ENCODE measurements at places on chromosomes 13 and 19.

GRCh38 chr13:27403727-27404385, 20.6 kb upstream of the GTF3A start:
- DNase-seq, result no peak

GRCh38 chr13:21925720-21926119, 254.8 kb downstream of the FGF9 start:
- no peak for DNase-seq

- no peak for DNase-seq
These were observed 418.1 kb downstream of the TSHZ3 start for GRCh38 chr19:30930941-30931706.

DNA sequence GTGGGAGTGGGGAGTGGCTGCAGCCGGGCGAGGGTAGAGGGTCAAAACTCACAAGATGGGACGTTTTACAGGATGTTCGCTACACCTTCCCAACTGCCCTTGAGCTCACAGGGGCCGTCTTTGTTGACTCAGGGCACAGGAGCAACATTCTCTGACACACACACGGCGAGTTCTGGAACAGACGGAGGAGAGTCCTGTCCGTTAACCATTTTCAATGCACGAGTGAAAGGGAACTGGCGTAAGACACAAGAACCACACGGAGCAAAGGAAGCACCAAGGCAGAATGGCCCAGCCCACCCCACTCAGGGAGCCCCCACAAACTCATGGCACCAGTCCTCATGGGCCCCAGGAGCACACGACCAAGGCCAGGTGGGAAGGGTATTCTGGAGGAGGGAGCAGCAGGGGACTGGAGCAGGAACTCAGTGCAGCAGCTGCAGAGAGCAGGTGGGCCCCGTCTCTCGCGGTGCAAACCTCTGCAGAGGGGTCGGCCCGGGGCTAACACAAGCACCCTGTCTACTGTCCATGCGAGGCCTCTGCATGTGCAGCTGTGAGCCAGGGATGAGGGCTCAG, 37.9 kb upstream of the ISYNA1 start:
- no peak for DNase-seq

DNA sequence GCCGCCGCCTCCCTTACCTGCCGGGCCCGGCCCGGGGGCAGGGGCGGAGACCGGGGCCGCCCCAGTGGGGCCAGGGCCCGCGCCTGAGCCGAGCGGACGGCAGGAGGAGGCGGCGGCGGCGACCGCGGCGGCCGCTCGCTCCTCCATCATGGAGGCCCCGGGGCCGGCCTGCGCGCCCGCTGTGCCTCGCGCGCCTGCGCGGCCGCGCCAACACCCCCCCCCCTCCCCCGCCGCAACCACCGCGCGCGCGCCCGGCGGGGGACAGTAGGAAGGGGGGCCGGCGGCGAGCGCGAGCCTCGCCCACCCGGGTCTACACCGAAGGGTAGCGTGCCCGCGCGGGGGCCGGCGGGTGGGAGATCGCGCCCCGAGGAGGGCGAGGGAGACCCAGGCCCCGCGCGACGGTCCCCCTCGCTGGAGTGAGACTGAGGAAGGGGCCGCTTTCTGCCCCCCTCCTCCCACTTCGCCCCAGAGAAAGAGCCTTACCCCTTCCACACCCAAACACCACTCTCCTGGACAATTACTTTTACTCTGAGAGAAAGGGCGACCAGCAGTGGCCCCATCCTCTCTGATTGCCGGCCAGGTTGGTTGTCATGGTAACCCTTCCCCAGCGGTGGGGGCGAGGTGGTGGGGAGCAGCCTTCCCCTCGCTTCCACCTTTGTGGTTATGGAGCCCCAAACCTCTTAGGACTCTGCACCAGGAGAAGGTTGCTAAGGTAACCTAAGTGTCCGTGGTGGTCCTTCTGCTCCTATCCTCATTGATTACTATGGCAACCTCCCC, at the start of gene STRN4:
Gene STRN4 (minus strand): TSS at position 170 of the 777 bp plus-strand sequence. CDS start 20 bp downstream, at position 150.
- DNase-seq, result peak; percentile 39

- no peak for DNase-seq
These were observed 93.2 kb upstream of the SERP2 start for GRCh38 chr13:44280456-44280855.

DNA sequence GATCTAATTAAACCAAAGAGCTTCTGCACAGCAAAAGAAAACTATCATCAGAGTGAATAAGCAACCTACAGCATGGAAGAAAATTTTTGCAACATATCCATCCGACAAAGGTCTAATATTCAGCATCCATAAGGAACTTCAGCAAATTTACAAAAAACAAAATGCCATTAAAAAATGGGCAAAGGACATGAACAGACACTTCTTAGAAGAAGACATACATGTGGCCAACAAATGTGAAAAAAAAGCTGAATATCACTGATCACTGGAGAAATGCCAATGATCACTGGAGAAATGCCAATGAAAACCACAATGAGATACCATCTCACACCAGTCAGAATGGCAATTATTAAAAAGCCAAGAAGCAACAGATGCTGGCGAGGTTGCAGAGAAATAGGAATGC, 32.5 kb downstream of the ZNF582 start:
- DNase-seq, result no peak

DNA sequence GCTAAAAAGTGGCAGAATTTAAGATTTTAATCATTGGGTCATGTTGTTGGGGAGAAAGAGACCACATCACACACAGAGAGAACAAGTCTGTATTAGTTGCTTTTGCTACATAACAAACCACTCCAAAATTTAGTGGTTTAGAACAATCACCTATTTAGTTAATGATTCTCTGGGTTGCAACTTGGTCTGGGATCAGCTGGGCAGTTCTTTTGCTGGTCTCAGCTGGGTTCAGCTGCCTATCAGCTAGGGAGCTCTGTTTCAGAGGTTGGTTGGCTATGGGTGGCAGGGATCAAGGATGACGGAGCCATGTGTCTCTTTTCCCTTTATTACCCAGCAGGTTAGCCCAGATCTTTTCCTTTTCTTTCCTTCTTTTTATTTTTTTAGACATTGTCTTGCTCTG, 8.9 kb downstream of the PINLYP start:
- DNase-seq, result no peak

- DNase-seq, result no peak
These were observed 691.6 kb downstream of the DIAPH3 start for GRCh38 chr13:59472134-59472533.

- DNase-seq, result no peak
These were observed 13.7 kb downstream of the PPFIA3 start for GRCh38 chr19:49132974-49133609.

DNA sequence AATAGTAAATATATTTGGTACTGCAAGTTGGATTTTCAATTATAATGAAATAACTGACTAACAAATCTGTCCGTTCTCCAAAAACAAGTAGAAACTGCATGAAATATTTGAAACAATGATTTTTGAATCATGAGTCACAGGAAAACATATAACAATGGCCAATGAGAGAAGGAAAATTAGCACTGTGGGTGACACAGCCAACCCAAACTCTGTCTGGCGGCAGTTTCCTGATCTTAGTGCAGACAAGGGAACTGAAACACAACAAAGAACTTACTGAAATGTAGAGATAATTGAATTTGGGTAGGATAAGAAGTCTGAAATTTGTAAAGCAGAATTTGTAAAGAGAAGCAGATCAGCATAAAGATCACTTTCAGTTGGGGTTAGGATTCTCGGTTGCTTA, 2743.3 kb upstream of the PCDH20 start:
- no peak for DNase-seq

DNA sequence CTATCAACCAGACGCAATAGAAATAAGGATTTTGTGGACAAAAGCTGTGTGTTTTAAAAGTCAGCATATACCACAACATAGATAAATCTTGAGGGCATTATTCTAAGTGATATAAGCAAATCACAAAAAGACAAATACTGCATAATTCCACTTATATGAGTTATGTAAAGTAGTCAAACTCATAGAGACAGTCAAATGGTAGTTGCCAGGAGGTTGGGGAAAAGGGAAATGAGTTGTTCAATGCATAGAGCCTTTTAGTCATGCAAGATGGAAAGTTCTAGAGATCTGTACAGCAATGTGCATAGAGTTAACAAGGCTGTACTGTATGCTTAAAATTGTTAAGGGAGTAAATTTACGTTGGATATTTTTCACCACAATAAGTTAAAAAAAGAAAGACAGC, 244.7 kb downstream of the DCT start:
- DNase-seq, result no peak

- no peak for DNase-seq
These were observed 190.1 kb downstream of the FOXO1 start for GRCh38 chr13:40476175-40476958.

DNA sequence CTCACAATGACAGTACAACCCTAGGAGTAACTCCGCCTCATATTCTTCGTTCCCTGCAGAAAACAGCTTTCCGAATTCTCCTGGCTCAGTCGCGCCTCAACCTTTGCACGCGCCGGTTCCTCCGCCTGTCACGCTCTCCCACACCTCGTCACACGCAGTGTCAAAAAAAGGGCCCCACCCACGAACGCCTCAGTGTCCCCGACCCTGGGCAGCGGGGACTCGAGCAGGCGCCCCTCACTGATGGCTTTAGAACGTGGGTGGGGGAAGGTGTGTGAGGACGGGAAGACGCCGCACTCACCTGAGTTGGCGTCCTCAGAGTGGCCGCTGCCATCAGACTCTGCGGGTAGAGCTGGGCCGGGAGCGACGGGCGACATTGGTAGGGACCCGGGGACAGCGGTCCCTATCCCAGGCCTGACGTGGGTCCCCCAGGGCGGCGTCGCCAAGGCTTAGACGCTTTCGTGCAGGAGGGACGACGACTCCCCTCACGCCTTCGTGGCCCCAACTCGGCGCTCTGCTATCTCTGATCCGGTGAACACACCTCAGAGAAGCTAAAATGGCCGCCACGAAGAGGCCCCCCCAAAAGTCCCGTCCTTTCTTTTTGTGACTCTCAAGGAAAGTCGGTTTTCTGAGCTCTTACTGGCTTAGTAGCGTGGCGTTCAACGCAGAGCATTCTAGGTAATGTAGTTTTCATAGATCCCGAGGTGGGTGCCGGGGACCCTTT, at the start of gene ZNF154:
Gene ZNF154 (minus strand): TSS at position 564 of the 721 bp plus-strand sequence. CDS start 233 bp downstream, at position 331.
- no peak for DNase-seq

DNA sequence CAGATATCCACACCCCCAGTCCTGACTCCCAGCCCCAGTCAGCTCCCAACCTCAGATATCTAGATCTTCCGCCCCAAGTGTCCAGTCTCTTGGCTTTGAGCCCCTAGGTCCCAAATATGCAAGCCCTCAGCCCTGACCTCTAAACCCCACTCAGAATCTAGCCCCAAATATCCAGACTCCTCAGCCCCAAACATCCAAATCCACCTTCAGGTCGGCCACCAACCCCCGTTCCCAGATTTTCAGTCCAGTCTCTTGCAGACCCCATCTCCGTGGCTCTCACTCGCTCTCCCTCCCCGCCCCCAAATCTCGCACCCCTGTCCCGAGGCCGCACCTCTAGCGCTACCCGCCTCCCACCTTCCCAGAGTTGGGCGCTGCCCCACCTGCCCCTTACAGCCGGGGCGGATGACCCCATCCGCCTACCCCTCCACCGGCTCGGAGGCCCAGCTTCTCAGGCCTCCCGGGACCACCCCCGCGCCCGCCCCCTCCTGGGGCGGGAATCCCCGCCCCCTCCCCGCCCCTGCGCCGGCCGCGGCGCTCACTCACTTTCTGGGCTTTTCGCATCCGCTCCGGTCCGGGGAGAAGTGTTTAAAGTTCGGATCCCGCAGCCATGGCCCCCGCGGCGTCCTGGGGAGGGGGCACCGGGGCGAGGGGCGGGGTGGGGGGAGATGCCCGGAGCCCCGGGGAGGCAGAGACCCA, 604 bp downstream of the ERFL start:
- DNase-seq, result no peak

- no peak for DNase-seq
These were observed 757.1 kb downstream of the LIG4 start for GRCh38 chr13:107458269-107458668.

DNA sequence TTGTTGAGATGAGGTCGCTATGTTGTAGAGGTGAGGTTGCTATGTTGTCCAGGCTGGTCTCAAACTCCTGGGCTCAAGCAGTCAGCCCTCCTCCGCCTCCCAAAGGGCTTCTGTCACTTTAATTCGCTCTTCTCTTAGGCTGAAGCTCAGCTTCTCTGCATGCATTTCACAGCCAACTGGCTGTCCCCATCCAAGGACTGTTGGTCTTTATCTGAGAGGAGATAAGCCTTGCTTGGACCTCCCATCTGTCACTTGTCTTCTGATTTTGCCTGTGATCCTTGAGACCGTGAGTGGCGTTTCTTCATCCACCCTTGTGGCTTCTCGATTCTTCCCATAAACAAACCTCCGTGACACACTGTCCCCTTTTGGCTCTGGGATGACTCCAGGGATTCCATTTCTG, 24.4 kb downstream of the CERS1 start:
- no peak for DNase-seq

DNA sequence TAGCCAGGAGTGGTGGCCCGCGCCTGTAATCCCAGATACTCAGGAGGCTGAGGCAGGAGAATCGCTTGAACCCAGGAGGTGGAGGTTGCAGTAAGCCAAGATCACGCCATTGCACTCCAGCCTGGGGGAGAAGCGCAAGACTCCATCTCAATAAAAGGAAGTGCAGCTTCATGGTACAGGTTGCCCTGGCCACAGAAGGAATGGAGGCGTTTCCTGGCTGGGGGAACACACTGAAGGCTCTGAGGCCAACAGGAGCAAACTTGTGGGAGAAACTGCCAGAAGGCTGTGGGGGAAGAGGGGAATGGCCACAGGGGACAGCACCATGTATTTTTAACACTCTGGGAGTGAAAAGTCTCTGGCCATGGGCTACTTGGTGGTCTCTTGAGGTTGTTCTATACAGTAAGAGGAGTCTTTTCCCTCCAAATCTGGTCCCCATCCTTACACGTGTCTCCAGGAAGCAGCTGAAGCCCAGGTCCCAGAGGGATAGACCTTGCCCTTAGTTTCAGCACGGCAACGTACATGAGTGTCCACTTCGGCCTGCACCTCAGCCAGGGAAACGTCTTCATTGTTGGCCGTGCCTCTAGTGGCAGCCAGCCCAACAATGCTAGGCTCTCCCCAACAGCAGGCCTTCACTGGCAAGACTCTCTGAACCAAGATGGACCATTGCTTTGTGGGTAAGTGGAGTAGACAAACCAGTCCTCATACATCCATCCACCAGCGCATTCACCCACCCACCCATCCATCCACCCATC, 7.4 kb downstream of the MICOS13 start:
- DNase-seq, result no peak

- DNase-seq, result no peak
These were observed 200.7 kb downstream of the SLITRK1 start for GRCh38 chr13:83681547-83681946.

DNA sequence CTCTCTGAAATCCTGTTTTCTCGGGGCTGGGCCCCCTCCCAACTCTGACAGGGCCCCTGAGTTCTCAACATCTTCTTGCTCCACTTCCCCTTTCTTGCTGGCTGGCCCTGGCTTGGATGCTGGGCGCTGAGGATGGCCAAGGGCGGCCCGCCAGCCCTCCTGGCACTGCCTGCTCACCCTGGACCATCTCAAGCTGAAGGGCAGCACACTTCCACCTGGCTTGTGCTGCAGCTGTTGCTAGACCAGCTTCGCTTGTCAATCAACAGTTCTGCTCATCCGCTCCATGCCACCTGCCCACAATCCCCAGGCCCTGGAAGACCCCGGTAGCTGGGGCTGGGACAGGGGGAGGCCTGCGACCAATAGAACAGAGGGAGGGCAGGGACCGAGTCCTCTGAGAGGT, 6.9 kb upstream of the GMIP start:
- DNase-seq, result no peak
